ENCODE measurements at places on chromosomes 2 and 18.

DNA sequence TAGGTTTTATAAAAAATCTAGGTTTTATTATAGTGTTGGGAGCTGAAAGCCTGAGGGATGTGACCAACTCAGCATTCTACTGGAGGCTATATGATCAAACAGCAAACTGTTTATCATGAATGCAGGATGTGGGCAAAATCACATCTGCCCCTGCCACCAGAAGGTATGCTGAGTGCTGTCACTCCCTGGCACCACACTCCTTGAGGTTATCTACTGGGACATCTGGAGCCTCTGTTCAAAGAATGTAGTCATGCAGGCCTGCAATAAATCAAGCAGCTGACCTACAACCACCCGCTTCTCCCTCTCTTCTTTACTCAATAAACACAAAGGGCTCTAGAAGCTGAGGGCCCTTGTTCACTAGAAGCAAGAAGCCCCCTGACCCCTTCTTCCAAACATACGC, 328.4 kb upstream of the DDX18 start:
- DNase-seq: no peak

DNA sequence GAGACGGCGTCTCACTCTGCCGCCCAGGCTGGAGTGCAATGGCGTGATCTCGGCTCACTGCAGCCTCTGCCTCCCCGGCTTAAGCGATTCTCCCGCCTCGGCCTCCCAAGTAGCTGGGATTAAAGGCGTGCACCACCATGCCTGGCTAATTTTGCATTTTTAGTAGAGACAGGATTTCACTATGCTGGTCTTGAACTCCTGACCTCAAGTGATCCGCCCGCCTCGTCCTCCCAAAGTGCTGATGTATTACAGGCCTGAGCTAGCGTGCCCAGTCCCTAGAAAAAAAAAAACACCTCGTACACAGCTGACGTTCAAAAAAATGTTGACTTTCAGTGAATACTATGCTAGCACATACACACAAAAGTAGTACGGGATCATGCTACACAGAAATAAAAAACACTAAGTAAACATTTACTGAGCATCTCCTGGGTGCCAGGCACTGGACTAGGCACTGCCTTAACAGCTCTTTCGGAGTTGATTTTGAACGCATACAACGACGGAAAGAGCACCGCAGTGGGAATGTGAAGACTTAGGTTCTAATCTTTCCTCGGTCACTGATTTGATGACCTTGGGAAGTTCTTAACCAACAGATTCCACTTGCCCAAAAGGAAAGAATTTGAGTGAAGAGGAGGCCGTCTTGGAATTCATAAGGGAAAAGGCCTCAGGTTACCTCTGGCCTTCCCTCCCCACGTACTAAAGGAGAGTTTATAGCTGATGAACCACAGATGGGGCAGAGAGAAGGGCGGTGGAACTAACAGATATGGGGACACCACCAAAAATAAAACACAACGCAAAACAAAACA, 1.1 kb downstream of the DNAJC27 start:
- DNase-seq: no peak

DNA sequence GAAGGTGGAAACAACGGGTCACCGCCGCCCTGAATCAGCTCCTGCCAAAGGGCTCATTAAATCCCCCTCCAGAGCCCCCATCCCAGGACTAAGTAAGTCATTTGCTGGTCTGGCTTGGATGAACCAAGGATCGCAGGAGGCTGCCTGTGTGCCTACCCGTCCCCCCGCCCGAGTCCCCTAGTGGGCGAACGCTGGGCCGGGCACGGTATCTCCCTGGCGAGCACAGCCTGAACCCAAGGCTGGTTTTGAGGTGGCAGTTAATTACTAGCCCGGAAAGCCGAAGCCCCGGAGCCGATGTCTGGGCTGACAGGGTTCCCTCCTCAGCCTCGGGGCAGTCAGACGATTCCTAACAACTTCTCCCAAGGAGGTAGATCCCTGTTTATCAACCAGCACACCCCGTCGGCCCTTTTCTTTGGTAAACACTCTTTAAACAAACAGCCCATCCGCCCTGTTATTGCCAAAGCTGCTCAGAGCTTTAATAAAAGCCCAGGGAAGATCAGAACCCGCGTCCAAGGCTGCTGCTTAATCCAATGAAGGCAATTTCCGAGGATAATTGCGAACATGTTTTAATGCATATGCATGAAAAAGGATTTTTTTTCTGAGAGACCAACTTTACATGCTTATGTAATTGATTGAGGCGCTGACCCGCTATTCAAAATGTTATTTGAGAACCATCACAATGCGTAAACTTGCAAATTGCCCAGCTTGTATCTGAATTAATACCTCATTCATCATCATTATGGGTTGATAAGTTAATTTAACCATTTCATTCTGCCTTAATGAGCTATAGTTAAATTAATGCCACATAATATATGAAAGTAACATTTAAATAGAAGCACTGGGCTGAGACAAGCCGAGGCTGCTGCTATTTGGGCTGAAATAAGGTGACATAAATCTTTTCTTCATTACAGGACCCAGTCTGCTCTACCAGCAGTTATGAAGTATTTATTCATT, 10.5 kb downstream of the EVX2 start:
- DNase-seq: no peak

DNA sequence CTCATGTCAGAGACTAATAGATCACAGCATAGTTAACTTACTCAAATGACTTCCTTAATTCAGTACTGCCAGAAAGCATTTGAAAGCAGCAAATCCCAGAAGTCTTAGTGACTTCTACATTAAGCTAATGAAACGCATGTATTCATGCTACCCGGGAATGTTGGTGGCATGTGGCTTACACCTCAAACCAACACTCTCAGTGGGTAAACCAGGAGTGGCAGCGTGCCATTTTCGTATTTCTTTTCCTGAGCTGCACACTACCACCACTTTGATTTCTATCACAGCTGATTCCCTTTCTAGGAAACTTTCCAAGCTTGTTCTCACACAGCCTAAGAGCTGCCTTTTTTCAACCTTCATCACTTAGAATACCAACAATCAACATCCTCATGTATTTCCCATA, 646.6 kb downstream of the NRXN1 start:
- no peak for DNase-seq

DNA sequence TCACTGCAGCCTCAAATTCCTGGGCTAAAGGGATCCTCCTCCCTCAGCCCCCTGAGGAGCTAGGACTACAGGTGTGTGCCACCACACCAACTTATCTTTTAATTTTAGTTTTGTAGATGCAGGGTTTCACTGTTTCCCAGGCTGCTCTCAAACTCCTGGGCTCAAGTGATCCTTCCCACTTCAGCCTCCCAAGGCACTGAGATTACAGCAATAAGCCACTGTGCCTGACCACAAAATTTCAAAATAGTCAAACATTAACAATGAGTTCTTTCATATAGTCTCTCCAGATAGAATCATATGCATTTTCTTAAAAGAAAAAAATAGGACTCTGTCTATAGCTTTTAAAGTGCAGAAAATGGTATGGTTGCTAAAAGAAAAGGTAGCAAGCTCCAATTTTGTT, 24.9 kb upstream of the PID1 start:
- no peak for DNase-seq

DNA sequence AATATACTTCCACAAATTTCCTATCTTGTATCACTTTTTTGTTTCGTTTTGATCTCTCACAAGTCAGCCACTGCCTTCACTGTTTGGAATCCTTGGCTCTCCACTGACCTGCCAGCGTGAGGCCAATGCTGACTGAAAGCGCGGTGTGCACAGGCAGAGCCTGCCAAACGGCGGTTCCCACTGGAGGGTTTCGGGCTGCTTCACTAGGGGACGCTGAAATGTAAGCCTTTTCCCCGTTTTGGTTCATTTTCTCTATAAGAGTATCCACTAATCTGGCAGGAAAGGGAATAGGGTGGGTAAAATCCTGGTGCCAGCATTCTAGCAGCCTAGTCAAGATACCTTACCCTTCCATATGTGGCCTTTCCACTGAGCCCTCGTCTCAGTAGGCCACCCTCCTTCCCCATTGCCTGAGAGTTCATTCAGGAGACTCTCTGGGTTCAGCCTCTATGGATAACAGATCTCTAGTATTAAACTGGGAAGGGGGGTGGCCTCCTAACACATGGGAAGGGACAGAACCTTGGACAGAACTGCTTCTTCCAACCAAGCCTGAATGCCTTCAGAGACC, 91.5 kb downstream of the DYM start:
- no peak for DNase-seq

GRCh38 chr18:59239642-59240041, 19.7 kb downstream of the GRP start:
- DNase-seq: no peak

DNA sequence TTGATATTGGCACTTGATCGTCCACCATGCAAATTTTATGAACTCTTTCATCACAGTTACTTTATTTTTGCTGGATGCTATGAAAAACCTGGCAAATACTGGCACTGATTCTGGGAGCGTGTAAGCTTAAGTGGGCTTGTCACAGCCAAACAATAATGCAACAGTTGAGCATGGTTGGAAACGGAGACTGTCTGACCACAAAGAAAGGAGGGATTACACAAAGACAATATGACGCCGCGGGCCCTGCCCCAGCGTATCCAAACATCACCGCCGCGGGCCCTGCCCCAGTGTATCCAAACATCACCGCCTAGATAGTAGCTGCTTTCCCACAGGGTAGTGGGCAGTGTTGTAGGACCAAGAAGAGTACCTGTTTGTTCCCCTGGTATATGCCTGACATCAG, 135.9 kb downstream of the PRPF40A start:
- no peak for DNase-seq

DNA sequence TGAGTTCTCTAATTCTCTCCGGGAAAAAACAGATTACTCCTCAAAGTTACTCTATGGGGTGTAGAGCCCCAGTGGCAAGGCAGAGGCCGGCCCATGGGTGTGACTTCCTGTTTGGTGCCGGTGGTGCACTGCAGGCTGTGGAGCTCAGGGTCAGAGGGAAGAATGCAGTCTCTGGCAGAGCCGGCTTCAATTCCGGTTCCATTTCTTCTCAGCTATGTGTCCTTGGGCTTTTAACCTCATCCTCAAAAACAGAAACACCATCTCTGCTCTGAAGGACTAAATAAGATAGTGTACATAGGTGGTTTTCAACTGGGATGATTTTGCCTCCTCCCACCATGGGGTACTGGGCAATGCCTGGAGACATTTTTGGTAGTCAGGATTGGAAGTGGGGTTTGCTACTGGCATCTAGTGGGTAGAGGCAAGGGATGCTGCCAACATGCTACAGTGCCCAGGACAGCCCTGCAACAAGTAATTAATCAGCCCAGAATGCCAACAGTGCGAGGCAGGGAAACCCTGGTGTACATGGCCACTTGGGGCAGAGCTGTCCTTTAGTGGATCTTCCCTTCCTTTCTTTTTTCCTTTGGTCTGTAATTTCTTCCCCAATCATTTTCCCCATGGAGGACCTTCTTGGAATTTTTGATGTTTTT, 81.2 kb downstream of the INSIG2 start:
- DNase-seq: no peak

GRCh38 chr2:85180322-85181133, 47.3 kb downstream of the TCF7L1 start:
- no peak for DNase-seq

DNA sequence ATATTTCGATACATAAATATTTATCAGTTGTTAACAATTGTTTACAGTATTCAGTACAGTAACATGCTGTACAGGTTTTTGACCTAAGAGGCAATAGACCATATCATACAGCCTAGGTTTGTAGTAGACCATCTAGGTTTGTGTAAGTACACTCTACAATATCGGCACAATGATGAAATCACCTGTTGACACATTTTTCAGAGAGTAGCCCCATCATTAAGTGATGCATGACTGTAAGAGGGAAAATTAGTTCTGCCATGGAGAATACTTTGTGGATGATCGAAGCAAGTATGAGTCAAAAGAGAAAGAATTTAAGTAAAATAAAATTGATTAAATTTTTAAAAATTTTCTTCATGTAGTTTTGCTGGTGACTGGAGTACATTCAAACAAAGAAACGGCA, 32.6 kb downstream of the VIT start:
- DNase-seq: no peak

Measured in stimulated activated CD8-positive, alpha-beta memory T cell treated with anti-CD3 and anti-CD28 coated beads, Interleukin-2, amount 100 ng/mL, for 1 hour (primary cell).